ENCODE measurements at places on chromosomes 12 and 14. TPM values are rescaled to one million over a fixed set of nuclear protein-coding genes. Genes with fewer than 3 reads are reported as not detected.

Gene KRT78
- total RNA-seq = 64.7 TPM

Gene RFC5
- 20.0 TPM for total RNA-seq

Gene SPX
- total RNA-seq = 19.8 TPM

Gene ENDOU
- total RNA-seq = 16.4 TPM

Gene CELA1
- not detected for total RNA-seq

Gene BTG1
- 31.6 TPM for total RNA-seq

Gene ACSM4
- not detected for total RNA-seq

Gene ZBTB39
- 6.4 TPM for total RNA-seq

Gene SERPINA12
- total RNA-seq = not detected

GRCh38 chr14:88322504-88323085 is 474 bp downstream of the KCNK10 start:
- no peak for DNase-seq

- no peak for DNase-seq
Observed at GRCh38 chr12:115191342-115191741, 507.4 kb upstream of the TBX3 start.

DNA sequence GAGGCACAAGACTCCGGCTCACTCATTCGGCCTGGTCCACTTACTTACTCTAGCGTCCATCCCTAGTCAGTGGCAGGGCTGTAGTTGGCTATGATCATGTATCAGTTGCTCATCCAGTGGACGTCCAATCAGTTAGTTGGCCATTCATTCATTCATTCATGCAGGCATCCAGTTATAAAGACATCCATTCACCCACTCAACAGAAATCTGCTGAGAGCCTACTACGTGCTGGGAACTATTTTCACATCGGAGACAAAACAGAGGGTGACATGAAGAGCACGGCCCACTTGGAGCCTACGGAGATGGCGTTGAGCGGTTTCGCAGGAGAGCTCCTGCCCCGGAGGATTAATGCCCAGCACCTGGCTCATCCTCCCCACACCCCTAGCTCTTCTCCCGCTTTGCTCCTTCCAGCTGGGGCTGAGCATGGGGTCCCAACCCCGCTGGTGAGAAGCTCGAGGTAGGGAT is 49.7 kb downstream of the SNAPC1 start:
- no peak for DNase-seq

GRCh38 chr14:78785265-78785664 is 615.1 kb downstream of the NRXN3 start:
- no peak for DNase-seq

GRCh38 chr12:51482929-51483697 is 58.5 kb downstream of the SLC4A8 start:
- peak; percentile 48 for DNase-seq

- no peak for DNase-seq
Observed at GRCh38 chr14:75442642-75443041, 14.8 kb downstream of the JDP2 start.

- no peak for DNase-seq
Observed at GRCh38 chr12:121974026-121974985, 47.4 kb upstream of the BCL7A start.

DNA sequence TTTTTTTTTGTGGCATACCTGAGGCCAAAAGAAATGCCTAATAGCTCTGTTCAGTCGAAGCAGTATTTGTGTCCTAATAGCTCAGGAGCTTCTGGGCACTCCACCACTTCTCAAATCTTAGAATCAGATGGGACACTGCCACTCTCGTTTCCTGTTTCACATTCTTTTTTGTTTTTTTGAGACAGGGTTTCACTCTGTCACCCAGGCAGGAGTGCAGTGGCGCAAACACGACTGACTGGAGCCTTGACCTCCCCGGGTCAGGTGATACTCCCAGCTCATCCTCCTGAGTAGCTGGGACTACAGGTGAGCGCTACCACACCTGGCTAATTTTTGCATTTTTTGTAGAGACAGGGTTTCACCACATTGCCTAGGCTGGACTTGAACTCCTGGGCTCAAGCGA is 52.7 kb downstream of the SPPL3 start:
- DNase-seq = no peak

- no peak for DNase-seq
Observed at GRCh38 chr12:123513805-123514204, 19.7 kb downstream of the RILPL1 start.

DNA sequence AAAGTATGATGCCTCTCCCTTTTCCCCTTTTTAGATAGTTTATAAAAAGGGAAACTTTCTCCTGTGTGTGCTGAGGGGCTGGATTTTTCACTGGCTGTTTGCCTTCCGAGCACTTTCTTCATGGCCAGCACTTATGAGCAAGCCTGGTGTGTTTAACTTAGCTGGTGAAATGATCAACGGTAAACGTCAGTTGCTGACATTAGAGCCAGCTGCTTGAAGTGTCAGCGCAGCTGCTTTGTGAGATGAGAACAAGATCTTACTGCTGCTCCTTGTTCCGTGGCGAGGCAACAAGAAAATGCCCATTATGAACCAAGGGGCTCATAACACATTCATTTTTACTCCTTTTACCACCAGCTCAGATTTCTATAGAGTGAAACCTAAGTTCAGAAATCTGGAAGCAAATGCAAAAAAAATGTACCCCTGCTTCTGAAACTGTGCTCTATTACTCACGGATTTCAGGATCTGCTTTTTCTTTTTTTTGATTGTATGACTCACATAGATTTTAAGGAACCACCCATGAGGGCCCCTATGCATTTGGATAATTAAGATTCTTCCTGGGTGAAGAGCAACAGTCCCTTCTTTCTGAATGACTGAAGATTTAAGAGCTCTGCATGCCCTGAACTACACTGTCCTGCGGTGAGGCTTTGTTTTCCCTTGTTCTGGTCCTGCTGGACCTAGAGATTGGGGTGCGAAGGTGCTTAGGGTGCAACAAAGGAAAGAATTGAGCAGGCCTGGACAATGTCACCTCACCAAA is 74.3 kb upstream of the CPM start:
- peak; percentile 96 for DNase-seq

DNA sequence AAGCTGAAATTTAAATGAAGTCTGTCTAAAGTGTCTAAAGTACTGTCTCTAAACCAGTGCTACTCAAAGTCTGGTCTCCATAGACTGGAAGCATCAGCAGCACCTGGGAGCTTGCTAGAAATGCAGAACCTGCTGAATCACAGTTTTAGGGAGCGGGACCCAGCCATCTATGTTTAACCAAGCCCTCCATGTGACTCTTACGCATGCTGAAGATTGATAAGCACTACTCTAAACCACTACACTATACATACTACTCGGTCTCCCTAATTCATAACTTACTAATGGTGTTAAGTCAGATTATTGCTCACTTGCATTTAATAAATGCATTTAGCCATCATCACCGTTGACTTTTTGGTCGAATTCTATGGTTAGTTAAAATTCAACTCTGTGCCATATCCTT is 88.8 kb downstream of the SLC25A21 start:
- no peak for DNase-seq

DNA sequence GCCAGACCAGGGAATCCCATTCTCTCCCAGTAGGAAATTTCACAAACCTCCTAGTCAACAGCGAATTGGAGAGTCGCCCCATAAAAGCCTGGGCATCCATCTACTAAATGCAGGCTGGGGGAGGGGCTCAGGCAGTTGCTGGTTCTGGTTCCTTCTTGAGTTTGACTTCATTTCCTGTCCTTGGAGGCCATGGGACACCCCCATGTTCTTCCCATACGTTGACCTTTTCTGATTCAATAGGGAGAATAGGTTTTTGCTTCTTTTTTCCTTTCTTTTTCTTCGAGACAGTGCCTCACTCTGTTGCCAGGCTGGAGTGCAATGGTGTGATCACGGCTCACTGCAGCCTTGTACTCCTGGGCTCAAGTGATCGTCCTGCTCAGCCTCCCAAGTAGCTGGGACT is 44.1 kb upstream of the TMEM263 start:
- DNase-seq = no peak

DNA sequence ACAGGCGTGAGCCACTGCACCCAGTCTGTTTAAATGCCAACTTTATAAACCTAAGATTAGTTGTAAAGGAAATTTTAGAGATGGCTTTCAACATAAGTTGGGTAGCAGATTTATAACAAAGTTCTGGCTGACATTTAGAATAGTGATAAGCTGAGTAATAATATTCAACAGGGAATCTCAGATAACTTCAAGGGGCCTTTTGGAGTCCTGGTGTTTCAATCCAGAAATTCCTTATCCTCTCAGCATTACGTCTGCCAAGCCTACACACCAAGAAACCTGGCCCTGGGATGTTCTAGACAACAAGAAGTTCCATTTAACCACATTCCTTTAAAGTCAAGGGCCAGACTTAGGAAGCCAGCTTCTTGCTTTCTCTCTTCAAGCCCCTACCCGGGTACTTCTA is 59.5 kb upstream of the DYRK2 start:
- no peak for DNase-seq

DNA sequence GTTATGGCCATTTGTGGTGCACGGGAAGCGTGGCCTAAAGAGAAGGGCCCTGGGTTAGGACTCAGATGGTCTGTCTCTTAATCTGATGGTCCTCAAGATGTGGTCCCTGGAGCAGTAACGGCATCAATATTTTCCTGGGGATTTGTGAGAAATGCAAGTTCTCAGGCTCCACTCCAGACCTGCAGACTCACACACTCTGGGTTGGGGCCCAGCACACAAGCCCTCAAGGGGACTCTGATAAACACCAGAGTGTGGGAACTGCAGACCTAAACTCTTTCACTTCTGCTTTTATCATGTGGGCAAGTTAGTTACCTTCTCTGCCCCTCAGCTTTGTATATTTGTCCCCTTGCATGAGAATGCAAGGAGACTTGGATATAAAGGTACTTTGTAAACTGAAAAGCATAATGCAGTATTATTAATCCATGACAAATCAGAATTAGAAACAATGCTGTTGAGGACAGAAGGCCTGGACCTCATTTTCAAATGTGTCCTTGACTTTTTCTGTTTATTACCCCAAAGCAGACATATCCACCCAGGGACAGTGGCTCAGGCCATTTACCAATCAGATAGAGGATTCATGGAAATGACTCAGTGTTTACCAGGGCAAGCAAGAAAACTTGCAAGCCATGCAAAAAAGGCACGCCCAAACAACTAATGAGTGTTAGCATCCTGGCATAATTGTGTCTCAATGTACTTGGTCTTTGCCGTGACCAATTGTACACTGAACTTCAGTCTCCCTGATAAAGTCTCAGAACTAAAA is 157.0 kb downstream of the ASCL1 start:
- DNase-seq = no peak

DNA sequence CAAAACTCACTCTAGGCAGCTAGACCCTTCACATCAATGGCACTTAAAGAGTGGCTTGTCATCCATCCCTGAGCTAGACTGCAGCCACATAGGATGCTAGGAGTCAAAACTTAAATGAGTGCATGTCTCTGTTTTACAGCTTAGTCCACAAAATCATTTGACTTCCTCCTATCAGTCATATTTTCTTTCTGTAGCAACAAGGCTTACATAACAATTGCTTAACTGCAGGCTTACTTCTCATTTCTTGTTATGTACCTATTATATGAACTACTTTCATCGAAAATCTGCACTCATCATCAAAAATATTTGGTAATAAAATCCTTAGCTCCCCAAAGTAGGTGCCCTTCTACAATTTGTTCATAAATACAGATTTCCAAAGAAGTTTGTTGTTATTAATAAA is 30.1 kb downstream of the CLEC1A start:
- no peak for DNase-seq

- DNase-seq = no peak
Observed at GRCh38 chr12:125093681-125094330, 28.6 kb downstream of the AACS start.

GRCh38 chr12:71558445-71558844 is 105.2 kb downstream of the ZFC3H1 start:
- DNase-seq = peak; percentile 40

DNA sequence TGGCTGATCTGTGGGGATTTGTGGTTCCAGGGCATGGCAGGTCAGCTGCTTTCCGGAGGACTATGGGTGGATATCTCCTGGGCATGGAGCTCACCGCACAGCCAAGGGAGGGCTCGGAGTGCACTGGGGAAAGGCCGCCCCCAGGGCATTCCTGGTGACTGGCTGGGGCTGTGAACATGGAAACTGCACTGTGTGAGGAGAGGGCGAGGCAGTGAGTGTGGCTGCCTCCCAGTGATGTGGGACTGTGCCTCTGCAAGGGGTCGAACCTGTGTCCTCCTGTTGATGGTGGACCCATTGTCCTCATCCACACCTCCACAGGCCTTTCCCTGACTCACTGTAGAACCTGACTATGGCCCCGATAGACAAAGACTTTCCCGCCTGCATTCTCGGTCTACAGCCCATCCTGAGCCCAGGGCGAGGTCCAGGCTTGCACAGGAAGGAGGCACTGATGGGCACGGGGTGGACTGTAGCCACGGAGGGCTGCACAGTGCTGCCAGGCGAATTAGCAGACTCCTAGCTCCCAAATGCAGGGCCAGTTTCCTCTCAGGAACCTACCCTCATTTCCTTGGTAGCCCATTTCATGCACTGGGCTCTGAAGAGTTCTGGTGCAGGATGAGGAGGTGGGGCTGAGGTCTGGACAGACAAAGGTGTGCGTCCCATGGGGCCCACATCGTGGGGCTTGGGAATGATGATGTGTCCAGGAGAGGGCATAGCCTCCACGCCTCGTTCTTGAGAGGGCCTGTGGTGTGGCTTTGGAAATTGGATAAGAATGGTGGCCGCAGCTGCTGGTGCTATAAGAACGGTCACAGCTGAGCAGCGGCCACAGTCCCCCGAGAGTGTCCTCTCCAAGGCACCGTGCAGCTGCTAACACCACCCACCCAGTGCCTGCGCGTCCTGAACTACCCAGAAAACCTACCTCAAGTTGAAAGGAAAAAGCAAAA is 415.1 kb downstream of the TMEM121 start:
- no peak for DNase-seq

GRCh38 chr12:75260316-75260715 is 50.7 kb upstream of the KCNC2 start:
- no peak for DNase-seq

DNA sequence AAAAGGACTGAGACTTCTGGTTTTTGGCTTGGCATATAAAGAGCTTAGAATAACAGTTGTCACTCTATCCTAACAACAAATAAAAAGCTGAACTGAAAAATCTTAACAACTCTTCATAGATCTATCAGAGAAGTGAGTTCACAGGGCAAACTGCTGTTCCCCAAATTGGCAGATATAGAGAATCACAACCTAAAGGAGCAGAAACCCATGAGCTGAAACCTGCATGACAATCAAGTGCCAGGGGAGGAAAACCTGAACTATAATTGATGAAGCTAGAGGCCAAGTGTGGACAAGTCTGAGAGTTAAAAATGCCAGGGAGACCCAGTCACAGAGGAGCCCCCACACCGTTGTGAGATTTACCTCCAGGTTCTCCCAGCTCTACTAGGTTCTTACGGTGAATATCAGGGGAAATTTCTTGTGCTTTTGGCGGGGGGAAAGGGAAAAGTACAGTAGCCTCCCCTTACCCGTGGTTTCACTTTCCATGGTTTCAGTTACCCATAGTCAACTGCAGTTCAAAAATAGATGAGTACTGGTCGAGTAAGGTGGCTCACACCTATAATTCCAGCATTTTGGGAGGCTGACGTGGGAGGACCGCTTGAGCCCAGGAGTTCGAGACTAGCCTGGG is 53.9 kb downstream of the ATF7 start:
- DNase-seq = no peak

- no peak for DNase-seq
Observed at GRCh38 chr12:65039301-65039700, 81.8 kb downstream of the WIF1 start.

Data from tongue (tissue), 3 donors.